ENCODE measurements at places on chromosomes 5 and 9.

DNA sequence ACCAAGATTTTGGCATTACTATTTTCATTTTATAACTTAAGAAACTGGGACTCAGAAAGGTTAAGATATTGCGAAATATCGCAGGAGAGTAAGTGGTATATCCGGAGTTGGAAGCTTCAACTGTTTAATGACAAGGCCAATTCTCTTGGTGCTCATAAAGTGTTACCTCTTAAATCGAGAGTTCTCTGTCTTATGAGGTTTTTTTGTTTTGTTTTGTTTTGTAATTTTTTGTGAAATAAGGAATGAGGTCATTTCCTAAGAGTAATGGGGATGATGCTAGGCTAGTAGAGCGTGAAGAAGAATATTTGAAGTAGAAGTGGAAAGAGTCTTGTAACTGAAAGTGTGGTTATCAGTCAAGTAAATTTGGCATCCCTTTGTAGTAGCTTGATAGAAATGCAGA, 183.2 kb upstream of the DAB2 start:
- H3K4me3 ChIP-seq, result no peak overlapping the region
- peak; percentile 72 for DNase-seq
- H3K36me3 ChIP-seq, result no peaks in the 10 kb centered on the region
- H3K27me3 ChIP-seq, result no peaks in the 10 kb centered on the region
- no peak overlapping the region for H3K27ac ChIP-seq

DNA sequence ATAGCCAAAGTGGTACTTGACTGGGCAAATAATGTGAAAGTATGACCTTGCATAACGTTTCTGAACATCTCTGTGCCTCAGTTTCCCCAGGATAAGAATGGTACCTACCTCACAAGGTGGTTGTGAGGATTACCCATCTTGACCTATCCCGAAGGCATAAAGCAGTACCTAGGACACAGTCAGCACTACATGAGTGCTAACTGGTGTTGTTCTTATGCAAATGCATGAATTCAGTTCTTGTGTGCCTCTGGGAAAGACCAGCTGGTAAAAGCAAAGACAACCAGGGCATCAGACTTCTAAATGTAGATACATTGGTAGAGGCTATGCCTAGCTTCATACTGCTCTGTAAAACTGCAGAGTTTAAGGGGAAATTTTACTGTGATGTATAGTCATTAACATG, 21.8 kb upstream of the TMEM252 start:
- H3K4me3 ChIP-seq, result no peak overlapping the region
- H3K27ac ChIP-seq, result no peak overlapping the region
- no peak for DNase-seq
- no peaks in the 10 kb centered on the region for H3K36me3 ChIP-seq
- H3K27me3 ChIP-seq, result peaks cover 27% of the 10 kb centered on the region
- H3K4me1 ChIP-seq, result no peaks in the 10 kb centered on the region

DNA sequence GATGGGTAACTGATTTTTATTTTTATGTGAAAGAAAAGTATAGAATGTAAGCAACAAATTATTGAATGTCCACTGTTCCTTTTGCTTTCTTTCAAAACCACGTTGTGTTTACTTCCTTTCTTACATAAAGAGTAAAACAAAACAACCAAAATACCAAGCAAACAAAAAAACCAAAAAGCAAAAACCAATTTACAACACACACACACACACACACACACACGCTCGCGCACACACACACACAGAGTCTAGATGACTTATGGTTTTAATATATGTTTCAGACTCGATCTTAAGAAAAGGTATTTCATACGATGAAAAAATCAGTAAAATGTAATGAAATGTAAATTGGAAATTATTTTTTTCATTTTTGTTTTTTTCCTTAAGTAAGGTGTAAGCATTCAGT, 80.3 kb downstream of the ADGRV1 start:
- H3K27me3 ChIP-seq, result no peaks in the 10 kb centered on the region
- DNase-seq, result no peak
- no peak overlapping the region for H3K4me3 ChIP-seq
- no peak overlapping the region for H3K27ac ChIP-seq
- no peaks in the 10 kb centered on the region for H3K4me1 ChIP-seq
- no peaks in the 10 kb centered on the region for H3K36me3 ChIP-seq

GRCh38 chr9:132590318-132591182, 8.1 kb downstream of the BARHL1 start:
- H3K27me3 ChIP-seq, result peaks cover 69% of the 10 kb centered on the region
- no peak for DNase-seq
- no peak overlapping the region for H3K27ac ChIP-seq
- peaks cover 4% of the 10 kb centered on the region for H3K36me3 ChIP-seq
- H3K4me3 ChIP-seq, result no peak overlapping the region
- H3K4me1 ChIP-seq, result no peaks in the 10 kb centered on the region

- H3K27ac ChIP-seq, result no peak overlapping the region
- H3K4me1 ChIP-seq, result no peaks in the 10 kb centered on the region
- peak; percentile 33 for DNase-seq
- no peak overlapping the region for H3K4me3 ChIP-seq
These were observed 12.0 kb downstream of the ZNF622 start for GRCh38 chr5:16453609-16454008.

GRCh38 chr9:35814106-35814840, 569 bp downstream of the HINT2 start:
- peak overlapping the region; percentile 75 for H3K4me3 ChIP-seq
- no peaks in the 10 kb centered on the region for H3K36me3 ChIP-seq
- DNase-seq, result peak; percentile 41
- H3K4me1 ChIP-seq, result peaks cover 13% of the 10 kb centered on the region
- H3K27me3 ChIP-seq, result no peaks in the 10 kb centered on the region

DNA sequence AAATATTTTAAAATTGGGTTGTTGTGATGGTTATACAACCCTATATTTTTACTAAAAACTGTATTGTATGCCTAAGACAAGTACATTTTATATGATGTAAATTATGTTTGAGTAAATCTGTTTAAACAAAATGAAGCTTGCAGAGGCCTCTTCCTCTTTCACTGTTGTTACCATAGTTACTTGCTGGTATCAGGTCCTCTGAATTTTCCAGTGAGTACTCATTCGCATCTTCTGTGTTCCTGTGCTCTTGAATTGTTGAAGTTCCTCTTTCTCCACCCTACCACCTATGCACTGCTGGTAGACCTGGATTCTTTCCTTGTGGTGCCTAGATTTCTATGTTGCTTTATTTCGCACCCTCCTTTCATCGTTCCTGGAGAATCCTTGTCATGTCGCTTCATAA, 938.5 kb upstream of the ACO1 start:
- H3K27me3 ChIP-seq, result no peaks in the 10 kb centered on the region
- H3K4me3 ChIP-seq, result no peak overlapping the region
- DNase-seq, result no peak
- H3K27ac ChIP-seq, result no peak overlapping the region
- H3K36me3 ChIP-seq, result no peaks in the 10 kb centered on the region

DNA sequence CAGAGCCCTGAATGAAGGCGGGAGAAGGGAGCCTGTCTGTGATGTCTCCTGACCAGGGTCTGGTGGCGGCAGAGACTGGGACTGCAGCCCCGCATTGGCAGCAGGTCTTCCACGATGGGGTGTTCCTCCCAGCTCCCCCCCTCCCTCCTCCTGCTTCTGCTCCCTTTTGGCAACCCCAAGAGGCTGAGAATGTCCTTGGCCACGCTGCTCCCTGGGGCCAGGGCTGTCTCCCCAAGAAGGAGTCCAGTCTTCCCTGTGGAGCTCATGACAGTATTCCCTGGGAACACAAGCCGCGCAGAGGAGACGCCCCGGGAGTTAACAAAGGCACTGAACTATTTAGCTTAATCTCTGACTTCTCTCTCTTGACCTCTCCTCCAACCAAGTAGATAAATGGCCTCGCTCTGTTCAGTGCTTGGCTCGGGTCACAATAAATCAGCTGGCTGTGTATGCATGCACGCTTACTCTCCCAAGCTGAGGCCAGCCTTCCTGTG, 84.0 kb upstream of the NEURL1B start:
- no peak overlapping the region for H3K27ac ChIP-seq
- no peaks in the 10 kb centered on the region for H3K36me3 ChIP-seq
- H3K4me3 ChIP-seq, result no peak overlapping the region
- no peaks in the 10 kb centered on the region for H3K4me1 ChIP-seq
- no peak for DNase-seq
- H3K27me3 ChIP-seq, result no peaks in the 10 kb centered on the region

- no peaks in the 10 kb centered on the region for H3K36me3 ChIP-seq
- DNase-seq, result peak; percentile 91
- peaks cover 27% of the 10 kb centered on the region for H3K27me3 ChIP-seq
- H3K4me3 ChIP-seq, result no peak overlapping the region
- H3K4me1 ChIP-seq, result no peaks in the 10 kb centered on the region
These were observed 13.3 kb upstream of the GPX8 start for GRCh38 chr5:55146543-55147151.

DNA sequence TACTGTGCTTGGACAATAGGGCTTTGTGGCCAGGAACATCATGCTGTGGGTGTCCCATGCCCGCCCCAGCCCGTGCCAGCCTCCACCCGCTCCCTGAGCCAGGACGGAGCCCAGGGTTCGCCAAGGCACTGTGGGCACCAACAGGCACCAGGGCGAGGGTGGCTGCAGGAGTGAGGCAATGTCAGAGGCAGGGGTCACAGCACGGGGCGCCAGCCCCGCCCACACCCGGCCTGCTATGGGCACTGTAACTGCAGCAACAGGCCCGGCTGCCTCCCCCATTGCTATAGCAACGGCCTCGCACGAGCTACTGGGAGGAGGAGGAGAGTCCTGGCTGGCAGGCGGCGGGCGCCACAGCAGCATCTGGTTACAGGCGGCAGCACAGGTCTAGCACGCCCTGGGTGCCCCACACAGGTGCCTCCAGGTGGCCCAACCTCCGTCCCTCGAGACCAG, 2.5 kb downstream of the ABCA2 start:
- no peak for DNase-seq
- H3K4me3 ChIP-seq, result no peak overlapping the region
- H3K36me3 ChIP-seq, result no peaks in the 10 kb centered on the region
- H3K27ac ChIP-seq, result no peak overlapping the region
- H3K27me3 ChIP-seq, result no peaks in the 10 kb centered on the region

GRCh38 chr5:14488709-14489108, 92.9 kb upstream of the OTULINL start:
- no peak overlapping the region for H3K27ac ChIP-seq
- no peak for DNase-seq
- H3K4me3 ChIP-seq, result no peak overlapping the region
- H3K36me3 ChIP-seq, result peaks cover 29% of the 10 kb centered on the region

GRCh38 chr5:101418713-101419118, 515.6 kb upstream of the ST8SIA4 start:
- no peaks in the 10 kb centered on the region for H3K36me3 ChIP-seq
- no peak for DNase-seq
- no peak overlapping the region for H3K4me3 ChIP-seq
- no peaks in the 10 kb centered on the region for H3K27me3 ChIP-seq
- H3K4me1 ChIP-seq, result no peaks in the 10 kb centered on the region
- no peak overlapping the region for H3K27ac ChIP-seq

DNA sequence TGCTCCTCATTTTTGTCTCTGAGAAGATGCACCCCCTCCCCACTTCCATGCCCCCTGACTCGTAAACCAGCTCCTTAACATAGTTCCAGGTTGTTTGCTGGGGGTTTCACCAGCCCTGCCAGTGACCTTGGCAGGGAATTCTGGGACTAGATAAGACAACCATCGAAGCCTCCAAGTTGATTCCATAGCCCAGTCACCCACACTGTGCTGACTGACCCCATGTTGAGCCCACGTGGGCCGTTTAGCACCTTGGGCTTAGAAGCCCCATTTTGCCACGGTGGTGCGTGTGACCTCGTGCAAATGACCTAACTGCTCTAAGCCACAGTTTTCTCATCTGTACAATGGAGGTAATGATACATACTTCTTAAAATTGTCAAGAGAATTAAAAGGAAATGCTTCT, 24.6 kb downstream of the PSAT1 start:
- H3K27ac ChIP-seq, result no peak overlapping the region
- H3K36me3 ChIP-seq, result peaks cover 86% of the 10 kb centered on the region
- no peaks in the 10 kb centered on the region for H3K27me3 ChIP-seq
- no peak overlapping the region for H3K4me3 ChIP-seq

GRCh38 chr9:112072721-112073638, 102.1 kb downstream of the SUSD1 start:
- no peak overlapping the region for H3K4me3 ChIP-seq
- DNase-seq, result no peak
- no peaks in the 10 kb centered on the region for H3K27me3 ChIP-seq
- H3K4me1 ChIP-seq, result no peaks in the 10 kb centered on the region
- H3K36me3 ChIP-seq, result no peaks in the 10 kb centered on the region

DNA sequence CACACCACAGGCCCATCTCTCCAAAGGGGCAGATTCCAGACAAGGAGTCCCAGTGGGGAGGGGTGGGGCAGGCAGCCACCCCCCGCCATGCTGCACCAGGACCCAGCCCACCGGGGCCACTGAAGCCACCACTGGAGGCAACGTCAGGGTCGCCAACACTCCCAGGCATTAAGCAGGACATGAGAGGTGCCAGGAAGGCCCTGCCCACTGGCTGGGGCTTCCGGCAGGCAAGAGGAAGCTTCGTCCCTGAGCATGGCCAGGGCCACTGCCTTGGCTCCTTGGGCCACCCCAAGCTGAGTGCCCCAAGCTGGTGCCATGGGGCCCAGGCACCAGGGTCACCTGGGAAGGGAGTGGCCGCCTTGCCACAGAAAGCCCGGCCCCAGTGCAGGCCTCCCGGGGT, 17.5 kb downstream of the KCNT1 start:
- H3K4me1 ChIP-seq, result peaks cover 5% of the 10 kb centered on the region
- H3K27me3 ChIP-seq, result peaks cover 22% of the 10 kb centered on the region
- no peak overlapping the region for H3K27ac ChIP-seq
- H3K36me3 ChIP-seq, result no peaks in the 10 kb centered on the region

GRCh38 chr9:33742519-33742918, 52.8 kb upstream of the PRSS3 start:
- H3K4me1 ChIP-seq, result no peaks in the 10 kb centered on the region
- no peak overlapping the region for H3K27ac ChIP-seq
- H3K4me3 ChIP-seq, result no peak overlapping the region

GRCh38 chr5:80246995-80247729, 8.7 kb downstream of the SERINC5 start:
- peak; percentile 81 for DNase-seq
- H3K36me3 ChIP-seq, result no peaks in the 10 kb centered on the region
- H3K27me3 ChIP-seq, result no peaks in the 10 kb centered on the region

GRCh38 chr5:88899096-88899737, 16.2 kb upstream of the MEF2C start:
- no peaks in the 10 kb centered on the region for H3K4me1 ChIP-seq
- no peak overlapping the region for H3K27ac ChIP-seq
- H3K4me3 ChIP-seq, result no peak overlapping the region
- no peaks in the 10 kb centered on the region for H3K27me3 ChIP-seq
- DNase-seq, result no peak

DNA sequence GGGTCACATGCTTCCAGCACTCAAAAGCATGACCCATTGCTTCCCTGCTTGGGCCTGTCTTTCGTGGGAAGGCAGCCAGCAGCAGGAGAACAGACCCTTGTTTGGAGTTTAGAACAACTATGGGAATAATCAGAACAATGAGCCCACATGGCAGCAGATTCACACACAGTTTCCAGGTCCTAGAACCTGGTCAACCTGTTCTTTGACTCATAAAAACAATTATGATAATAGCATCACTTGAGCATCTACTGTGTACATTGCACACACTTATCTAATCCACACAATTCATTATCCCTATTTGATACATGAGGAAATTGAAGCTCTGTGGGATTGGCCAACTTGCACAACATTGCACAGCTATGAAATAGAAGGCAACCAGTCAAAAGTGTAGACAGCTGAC, 41.7 kb downstream of the KLF4 start:
- H3K27ac ChIP-seq, result no peak overlapping the region
- H3K4me3 ChIP-seq, result no peak overlapping the region
- no peaks in the 10 kb centered on the region for H3K4me1 ChIP-seq
- no peaks in the 10 kb centered on the region for H3K36me3 ChIP-seq

All from A673 (cell line).